ENCODE measurements at places on chromosomes 4 and X.

- no peak for DNase-seq
Observed at GRCh38 chr4:100422894-100423293, 94.9 kb downstream of the EMCN start.

- no peak for DNase-seq
Observed at GRCh38 chr4:78242071-78242470, 184.9 kb downstream of the FRAS1 start.

- DNase-seq, result peak; percentile 31
Observed at GRCh38 chrX:70444326-70444945, at the start of gene DLG3. Gene DLG3, plus strand, starts transcription at chrX:70444835. Its CDS starts 367 bp downstream, at chrX:70445202.

DNA sequence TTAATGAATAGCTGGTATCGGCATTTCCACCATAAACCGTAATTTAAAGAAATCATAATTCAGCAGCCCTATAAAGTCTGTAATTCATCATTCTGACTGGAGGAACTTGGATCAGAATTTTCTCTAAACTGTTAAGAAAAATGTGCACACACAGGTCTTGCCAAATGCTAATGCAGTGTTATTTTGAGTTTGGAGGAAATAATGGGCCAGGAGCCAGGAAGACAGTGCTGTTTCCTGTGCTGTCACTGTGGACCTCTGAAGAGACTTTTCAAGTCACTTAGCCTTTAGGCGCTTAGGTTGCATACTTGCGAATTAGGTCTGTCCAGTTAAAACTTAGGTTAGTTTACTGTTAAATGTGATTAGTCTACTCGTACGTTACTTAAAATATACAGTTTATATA lies 137.5 kb upstream of the ANXA3 start:
- no peak for DNase-seq

- DNase-seq, result no peak
Observed at GRCh38 chr4:137647375-137647774, 115.1 kb upstream of the PCDH18 start.
